ENCODE measurements at places on chromosomes 1 and 21.
A peak's percentile ranks its signal among the peaks of the same experiment; 100 is the strongest.

DNA sequence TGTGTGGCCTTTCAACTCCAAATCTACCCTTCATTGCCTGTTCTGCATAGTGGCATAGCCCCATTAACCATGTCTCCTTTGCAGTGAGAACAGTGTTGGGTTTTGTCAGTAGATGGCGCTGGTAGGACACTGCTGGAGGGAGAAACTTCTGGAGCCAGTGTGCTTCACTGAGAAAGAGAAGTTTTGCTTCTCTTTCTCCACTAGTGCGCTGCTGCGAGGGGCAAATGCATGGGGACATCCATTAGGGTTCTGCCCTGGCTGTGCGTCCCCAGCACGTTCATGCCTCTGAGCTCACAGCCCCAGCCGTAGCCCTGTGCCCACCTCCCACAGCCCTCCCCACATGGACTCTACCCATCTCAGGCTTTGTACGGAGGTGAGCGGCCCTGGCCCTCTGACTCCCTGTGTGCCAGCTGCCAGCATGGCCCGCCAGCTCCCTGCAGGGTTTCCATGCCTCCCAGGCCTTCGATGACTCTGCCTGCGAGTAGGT lies 53.1 kb downstream of the RIMS3 start:
- DNase-seq: peak; percentile 79

DNA sequence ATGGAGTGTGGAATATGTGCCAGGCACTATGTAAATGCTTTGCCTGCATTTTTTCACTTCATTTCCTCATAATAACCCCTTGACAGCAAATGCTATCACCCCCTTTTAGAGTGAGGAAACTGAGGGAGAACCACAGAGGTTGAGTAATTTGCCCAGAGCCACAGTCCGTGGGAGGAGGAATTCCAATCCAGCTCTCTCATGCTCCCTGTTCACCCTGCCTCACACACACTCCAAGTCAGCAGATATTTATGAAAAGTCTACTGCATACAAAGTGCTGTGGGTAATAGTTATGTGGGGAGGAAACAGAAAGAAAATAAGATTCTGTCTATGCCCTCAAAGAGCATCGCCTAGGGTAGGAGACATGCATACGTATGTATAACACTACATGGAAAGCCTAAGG lies 30.9 kb upstream of the RBM15 start:
- DNase-seq: no peak

DNA sequence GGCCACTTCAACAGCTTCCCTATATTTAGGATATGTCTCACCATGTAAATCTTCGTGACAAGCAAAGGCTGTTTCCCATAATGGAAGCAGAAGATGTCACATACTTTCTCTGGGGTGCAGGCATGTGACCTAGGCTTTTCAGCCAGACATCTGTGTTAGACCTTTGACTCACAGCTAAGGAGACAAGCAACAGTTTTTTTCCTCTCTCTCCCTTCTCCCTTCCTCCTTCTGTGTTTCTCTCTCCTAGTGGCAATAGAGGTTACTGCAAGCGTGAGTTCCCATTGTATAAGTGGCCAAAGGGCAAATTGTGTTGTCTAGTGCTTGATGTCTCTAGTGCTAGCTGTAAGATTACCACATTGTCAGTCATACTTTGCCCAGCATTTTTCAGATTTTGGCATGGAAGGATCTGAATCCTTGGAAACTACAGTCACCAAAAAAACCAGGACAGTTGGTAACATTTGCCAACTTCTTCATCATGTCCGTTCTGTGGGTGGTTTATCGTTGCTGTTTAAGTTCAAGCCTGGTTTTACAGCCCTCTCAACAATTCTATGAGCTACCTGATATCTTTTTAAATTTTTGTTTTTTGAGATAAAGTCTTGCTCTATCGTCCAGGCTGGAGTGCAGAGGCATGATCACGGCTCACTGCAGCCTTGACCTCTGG lies 44.4 kb upstream of the RABGAP1L start:
- peak; percentile 46 for DNase-seq

GRCh38 chr1:41537788-41538351 lies 53.4 kb upstream of the EDN2 start:
- DNase-seq: no peak

DNA sequence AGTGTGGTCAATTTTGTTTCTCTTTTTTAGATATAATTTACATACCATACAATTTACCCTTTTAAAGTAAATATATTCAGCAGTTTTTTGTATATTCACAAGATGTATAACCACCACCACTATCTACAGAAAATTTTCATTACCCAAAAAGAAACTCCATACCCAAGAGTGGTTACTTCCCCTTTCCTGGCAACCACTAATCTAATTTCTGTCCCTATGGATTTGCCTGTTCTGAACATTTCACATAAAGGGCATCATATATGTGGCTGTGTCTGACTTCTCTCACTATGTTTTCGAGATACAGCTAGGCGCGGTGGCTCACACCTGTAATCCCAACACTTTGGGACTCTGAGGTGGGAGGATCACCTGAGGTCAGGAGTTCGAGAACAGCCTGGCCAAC lies 13.6 kb downstream of the PACC1 start:
- no peak for DNase-seq

DNA sequence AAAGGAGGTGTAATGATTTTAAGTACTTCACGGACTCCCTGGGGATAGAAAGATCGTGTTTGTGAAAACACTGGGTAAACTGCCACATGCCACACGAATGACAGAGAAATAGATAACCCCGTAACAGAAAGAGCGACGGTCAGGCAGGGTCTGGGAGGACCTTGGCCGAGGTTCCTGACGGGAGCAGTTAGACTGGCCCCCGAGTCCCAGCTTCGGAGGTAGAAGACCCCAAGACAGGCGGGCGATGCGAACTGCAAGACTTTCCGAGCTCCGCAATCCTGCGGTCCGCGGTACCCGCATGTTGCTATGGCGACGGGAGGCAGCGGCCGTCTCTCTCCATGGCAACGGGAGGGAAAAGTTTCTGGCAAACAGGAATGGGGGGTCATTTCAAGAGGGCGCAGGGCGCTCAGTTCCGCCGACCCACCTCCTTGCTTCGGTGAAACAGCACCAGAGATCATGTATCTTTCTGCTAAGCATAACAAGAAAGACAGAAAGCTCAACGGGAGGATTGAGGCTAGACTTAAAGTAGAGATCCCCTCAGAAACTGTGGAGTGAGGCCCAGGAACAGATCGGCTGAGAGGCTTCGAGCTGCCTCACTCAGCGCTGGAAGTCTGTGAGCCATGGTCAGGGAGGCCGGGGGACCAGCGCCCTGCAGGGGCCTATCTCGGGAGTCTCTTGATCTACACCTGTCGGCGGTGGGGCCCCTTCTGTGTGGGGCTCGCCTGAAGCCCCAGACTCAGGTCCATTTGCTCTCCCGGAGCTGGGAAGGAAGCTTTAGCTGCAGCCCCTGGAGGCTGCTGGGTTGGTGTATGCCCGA lies 685 bp upstream of the SYT6 start:
- DNase-seq: no peak

- DNase-seq: no peak
These were observed 392 bp upstream of the TAGLN2 start for GRCh38 chr1:159925719-159926078.

GRCh38 chr1:18725231-18725895 lies 94.7 kb downstream of the PAX7 start:
- no peak for DNase-seq

DNA sequence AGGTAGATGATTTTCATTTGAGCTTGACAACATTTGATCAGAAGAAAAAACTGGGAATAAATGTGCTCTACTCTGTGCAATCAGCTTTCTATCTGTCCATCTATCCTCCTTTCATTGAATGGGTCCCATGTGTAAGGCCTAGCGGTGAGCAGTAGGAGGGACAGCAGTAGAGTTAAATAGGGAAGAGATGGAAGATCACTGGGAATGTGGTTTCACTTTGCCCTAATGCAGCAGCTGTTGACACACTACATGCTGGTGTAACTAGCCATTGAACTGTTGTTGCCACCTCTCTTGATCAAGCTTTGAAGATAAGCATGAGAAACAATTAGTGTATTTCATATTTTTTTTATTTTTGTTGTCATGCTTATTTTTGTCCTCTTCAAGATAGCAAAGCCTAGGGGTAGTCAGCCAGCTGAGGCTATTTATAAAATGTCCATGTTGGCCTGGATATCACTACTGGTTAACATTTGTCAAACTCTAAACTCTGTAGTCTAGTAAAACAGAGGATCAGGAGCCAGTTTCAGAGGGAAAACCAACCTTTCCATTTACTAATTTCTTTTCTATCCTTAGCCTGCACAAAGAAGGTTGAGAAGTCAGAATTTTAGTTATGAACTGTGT lies 41.9 kb downstream of the CACNA1E start:
- DNase-seq: no peak

GRCh38 chr1:22093513-22093912 lies 41.0 kb downstream of the CDC42 start:
- DNase-seq: no peak

DNA sequence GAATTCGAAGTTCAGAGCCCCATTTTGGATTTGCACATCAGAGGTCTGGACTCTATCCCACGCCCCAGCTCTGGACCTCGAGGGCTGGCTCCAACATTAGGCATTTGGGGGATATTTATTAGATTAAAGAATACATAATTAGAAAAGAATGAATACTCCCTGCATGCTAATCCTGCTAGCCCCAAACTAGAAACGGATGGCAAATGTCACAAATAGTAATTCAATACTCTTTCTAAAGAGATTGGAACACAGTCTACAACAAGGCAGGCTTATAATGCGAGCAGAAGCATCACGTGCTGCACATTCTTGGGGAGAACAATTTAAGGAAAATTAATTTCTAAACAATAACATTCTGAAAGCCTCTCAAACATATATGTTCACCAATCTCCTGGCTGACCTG lies 27.7 kb upstream of the RAP1A start:
- no peak for DNase-seq

Measured in CD4-positive, alpha-beta T cell treated with Interleukin-12 subunit alpha and Interleukin-12 subunit beta, for 1 hour (primary cell).